Chondrocyte (in vitro differentiated cells): ENCODE measurements at places on chromosomes 7 and 10.

DNA sequence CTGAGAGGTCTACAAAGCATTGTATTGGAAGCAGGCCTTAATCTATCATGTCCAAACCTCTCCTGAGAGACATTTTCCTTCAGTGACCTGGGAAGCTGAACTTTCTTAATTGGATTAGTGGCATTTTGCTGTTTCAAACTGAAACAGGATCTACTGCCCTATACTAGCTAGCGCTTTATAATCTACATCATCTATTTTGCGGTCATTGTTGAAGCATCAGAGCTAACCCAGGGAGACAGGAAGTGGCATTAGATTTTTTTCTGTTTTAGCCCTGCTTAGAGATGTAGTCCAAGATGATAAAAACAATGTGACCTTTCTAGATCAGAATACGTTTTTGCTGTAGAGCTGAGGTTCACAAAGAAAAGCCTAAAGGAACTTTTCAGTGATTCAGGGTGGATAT lies 147.4 kb upstream of the AGR3 start:
- DNase-seq = no peak

DNA sequence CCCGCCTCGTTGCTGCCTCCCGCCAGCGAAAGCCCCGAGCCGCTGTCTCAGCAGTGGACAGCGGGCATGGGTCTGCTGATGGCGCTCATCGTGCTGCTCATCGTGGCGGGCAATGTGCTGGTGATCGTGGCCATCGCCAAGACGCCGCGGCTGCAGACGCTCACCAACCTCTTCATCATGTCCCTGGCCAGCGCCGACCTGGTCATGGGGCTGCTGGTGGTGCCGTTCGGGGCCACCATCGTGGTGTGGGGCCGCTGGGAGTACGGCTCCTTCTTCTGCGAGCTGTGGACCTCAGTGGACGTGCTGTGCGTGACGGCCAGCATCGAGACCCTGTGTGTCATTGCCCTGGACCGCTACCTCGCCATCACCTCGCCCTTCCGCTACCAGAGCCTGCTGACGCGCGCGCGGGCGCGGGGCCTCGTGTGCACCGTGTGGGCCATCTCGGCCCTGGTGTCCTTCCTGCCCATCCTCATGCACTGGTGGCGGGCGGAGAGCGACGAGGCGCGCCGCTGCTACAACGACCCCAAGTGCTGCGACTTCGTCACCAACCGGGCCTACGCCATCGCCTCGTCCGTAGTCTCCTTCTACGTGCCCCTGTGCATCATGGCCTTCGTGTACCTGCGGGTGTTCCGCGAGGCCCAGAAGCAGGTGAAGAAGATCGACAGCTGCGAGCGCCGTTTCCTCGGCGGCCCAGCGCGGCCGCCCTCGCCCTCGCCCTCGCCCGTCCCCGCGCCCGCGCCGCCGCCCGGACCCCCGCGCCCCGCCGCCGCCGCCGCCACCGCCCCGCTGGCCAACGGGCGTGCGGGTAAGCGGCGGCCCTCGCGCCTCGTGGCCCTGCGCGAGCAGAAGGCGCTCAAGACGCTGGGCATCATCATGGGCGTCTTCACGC lies 825 bp downstream of the ADRB1 start:
- no peak for DNase-seq

GRCh38 chr7:89133357-89133756 lies 337.8 kb upstream of the TEX47 start:
- DNase-seq = no peak

- no peak for DNase-seq
Measured at GRCh38 chr7:112556633-112557032, 75.8 kb downstream of the LSMEM1 start.

DNA sequence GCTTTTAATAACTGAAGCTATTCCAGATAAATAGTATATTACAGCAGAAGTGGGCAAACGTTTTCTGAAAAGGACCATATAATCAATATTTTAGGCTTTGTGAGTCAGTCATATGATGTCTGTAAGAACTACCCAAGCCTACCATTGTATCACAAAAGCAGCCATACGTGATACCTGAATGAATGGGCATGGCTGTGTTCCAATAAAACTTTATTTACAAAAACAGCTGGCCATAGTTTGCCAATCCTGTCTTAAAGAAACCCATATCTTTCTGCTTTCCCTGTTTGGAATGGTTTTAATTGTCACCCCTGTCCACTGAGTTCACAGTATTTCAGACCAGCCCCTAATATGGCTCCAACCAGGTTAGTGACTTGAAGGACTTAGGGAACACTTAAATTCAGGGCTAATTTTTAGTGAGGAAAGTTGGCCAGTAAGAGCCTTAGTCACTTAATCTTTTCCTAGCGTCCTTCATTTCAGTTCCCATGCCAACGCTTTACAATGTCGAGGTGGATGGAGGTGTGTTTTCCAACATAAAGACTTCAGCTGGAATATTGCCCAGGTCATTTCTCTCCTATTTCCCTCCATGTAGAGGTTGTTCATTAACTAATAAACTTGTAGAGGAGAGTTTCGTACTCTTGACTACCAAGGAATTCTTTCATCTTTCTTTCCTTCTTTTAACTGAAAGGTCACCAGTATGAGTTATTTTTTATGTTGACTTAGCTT lies 184.5 kb downstream of the TRIL start:
- DNase-seq = no peak

DNA sequence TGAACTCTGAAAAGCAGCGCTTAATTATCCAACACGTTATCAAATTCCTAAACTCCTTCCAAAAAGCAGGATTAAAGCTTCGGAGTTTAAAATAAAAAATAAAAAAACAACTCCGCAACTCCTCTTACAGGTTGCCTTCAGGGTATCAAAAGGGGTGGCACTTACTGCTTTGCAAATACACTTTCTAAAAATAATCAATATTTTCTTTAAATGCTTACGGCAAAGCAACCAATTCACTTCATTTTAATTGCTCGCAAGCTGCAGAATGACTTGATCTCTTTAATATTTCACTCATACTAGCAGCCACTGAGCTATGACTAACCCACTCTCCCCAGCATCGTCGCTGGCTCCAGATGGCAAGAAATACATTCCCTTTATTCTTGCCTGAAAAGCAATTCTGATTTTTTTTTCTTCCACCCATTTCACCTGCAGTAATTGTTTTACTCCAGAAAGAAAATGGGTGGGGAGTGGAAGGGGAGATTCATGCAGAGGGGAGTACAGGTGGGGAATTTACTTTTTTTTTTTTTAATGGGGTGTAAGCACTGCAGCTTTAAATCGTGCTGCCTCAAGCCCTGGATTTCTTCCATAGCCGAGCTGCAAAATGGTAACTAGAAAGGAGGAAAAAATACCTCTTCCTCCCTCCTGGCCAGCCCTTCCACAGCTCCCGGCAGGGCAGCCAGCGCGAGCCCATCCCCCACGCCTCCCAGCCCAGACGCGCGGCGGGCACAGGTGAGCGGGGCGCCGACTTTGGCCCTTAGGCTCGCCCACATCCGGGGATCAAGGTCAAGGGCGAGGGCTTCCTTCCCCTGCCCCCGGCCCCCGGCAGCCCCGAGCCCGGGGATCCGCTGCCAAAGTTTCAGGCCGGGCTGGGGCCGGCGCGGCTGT lies 54.2 kb upstream of the FHIP2A start:
- no peak for DNase-seq

GRCh38 chr7:93704217-93704616 lies 129.7 kb upstream of the CALCR start:
- no peak for DNase-seq

DNA sequence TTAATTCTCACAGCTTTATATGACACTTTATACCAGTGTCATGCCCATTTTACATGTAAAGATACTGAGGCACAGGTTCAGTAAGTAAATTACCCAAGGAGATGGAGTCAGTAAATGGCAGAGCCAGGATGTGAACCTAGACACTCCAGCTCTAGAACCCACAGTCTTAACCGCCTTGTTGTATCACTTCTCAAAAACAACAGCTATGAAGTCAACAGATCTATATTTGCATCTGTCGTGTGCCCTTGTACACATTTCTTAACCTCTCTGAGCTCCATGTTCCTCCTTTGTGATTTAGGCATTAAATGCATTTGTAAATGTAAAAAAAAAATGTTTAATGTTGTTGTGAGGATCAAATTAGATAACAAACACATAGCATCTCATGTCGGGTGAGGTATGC lies 716.2 kb downstream of the SUGCT start:
- DNase-seq = no peak

DNA sequence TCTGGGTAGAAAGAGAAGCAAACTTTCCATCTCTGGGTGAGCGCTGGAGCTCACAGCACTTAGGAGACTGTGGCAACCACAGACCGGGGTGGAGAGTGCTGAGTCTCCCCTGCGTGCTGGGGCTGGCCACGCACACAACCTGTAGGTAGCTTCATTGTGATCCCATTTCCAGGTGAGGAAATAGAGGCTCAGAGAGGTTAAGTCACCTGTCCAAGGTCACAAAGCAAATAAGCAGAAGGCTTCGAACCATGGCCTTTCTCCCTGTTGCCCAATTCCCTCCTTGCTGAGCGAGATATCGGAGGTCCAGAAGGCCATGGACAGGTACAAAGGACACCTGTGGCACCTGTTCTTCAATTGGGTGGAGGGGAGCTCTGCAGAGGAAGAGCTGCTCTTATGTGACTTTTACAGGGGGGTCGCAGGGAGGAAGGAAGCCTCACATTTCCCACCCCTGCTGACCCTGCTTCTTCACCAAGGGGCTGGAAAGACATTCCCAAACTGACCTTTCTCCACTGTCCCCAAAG lies 39.4 kb downstream of the ZCCHC24 start:
- DNase-seq = peak; percentile 37

DNA sequence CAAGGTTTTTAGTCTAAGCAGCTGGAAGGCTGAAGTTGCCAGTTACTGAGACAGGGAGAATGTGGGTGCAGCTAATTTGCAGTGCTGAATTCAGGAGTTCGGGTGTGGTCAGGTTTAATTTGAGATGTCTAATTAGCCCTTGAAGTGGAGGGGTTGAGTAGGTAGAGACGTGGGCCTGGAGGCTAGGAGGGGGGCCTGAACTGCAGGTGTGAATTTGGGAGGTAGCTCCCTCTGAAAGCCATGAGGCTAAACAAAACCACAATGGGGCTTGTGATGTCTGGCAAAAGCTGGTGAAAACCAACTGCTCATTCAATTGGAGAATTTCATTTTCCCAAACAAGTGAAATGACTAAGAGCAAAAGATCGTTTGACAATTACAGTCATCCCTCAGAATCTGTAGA lies 246.0 kb upstream of the NFE2L3 start:
- no peak for DNase-seq

GRCh38 chr7:40638545-40639320 lies 503.9 kb downstream of the SUGCT start:
- no peak for DNase-seq

DNA sequence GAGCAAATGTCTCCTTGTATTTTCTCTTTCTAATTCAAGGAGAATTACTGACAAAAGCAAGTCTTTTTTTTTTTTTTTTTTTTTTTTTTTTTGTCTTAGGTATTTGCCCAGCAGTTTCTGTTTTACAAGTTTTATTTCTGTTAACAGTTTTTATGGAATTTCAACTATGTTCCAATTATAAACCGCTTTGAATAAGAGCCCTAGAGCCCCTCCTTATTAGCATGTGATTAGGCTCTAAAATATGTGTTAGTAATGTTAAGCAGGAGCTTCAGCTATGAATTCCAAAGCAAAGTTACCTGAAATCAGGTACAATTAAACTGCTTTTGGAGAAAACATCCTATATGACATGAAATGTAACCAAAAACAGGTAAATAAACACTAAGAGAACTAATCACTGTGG lies 997.0 kb upstream of the POT1 start:
- no peak for DNase-seq

- no peak for DNase-seq
Measured at GRCh38 chr10:10804061-10804460, 213.6 kb upstream of the CELF2 start.

- no peak for DNase-seq
Measured at GRCh38 chr10:64880546-64880945, 1359.3 kb downstream of the REEP3 start.

DNA sequence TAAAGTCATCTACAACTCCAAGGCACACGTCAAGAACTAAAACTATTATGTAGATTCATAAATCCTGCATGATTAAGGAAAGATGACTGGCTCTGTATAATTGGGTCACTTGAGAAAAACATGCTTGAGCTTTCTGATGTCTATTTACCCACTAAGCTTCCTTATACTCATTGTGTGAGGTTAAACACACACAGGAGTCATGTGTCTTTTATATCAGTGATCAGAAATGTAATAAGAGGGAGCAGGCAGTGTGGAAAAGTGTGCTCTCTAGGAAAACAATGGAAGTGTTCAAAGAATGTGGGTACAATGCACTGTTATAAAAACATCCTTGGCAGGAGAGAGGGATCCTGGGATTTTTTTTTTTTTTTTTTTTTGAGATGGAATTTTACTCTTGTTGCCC lies 108.6 kb upstream of the ARID5B start:
- no peak for DNase-seq

DNA sequence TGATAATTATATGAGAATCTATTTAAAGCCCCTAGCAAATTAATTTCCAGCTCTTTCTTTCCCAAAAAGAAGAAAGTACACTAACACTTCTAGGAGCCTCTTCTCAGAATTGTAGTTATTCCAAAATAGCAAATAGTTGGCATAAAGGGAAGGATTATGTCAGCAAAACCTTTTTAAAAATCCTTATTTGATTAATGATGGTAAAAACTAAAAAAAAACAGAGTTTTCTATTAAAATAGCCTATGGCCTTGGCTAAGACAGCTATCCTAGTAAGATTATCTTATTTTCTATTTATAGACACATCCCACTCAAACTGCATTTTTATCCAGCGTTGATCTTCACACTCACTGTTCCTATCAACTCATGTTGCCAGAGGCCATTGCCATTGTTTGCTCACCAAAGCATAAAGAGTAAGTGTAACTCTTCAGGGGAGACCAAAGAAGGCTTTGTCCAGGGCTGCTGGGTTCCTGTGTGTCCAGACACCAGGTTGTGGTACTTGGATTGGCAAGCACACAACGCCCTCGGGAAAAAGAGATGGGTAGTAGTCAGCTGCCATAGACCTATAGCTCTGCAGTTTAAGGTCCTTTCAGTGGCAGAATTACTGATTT lies 31.5 kb downstream of the ACTA2 start:
- no peak for DNase-seq

GRCh38 chr10:71232089-71232998 lies 20.0 kb downstream of the UNC5B start:
- no peak for DNase-seq

GRCh38 chr7:99393355-99394187 lies 14.8 kb downstream of the PDAP1 start:
- no peak for DNase-seq

- DNase-seq = no peak
Measured at GRCh38 chr10:125629758-125630376, 53.1 kb downstream of the TEX36 start.

GRCh38 chr10:119521443-119522204 lies 20.9 kb downstream of the RGS10 start:
- peak; percentile 10 for DNase-seq
